ENCODE measurements at places on chromosomes 12 and 14.

GRCh38 chr12:1634590-1635191, 5.7 kb downstream of the WNT5B start:
- peak; percentile 79 for DNase-seq

DNA sequence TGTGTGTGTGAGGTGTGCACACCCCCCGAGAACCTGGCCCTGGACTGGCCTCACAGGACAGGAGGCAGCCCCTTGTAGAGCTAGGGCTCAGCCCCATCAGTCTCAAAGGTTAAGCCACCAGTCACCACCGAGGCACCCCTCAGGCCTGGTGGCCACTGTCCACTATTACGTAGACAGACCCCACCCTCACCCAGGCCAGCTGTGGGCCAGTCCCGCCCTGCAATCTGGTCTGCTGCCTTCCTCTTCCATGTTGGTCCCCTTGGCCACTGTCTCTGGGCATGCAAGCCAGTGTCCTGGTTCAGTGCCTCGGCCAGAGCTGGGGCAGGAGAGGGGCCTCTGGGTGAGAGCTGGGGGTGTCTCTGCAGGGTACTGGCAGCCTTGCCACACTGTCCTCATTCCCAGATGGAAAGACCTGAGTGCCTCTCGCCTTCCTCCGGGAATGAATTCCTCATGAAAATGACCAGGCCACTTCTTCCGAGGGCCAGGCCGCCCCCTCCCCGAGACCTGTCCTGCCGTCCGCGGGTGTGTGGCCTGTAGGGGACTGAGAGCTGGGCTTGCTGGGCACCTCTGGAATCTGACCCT, 897 bp upstream of the TEX22 start:
- DNase-seq, result no peak

DNA sequence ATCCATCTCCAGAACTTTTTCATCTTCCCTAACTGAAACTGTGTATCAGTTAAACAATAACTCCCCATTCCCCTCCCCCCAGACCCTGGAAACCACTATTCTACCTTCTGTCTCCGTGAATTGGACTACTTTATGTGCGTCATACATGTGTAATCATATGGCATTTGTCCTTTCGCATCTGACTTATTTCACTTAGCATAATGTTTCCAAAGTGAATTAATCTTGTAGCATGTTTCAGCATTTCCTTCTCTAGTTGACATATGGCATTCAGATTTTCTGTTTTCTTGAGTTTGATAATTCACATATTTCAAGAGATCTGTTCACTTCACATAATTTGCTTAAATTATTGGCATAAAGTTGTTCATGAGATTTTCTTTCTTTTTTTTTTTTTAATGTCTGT, 9.8 kb downstream of the CYP46A1 start:
- DNase-seq, result no peak

GRCh38 chr14:76962303-76962660, 66.2 kb downstream of the IRF2BPL start:
- no peak for DNase-seq

GRCh38 chr14:104341532-104342434, 203.4 kb downstream of the KIF26A start:
- no peak for DNase-seq

DNA sequence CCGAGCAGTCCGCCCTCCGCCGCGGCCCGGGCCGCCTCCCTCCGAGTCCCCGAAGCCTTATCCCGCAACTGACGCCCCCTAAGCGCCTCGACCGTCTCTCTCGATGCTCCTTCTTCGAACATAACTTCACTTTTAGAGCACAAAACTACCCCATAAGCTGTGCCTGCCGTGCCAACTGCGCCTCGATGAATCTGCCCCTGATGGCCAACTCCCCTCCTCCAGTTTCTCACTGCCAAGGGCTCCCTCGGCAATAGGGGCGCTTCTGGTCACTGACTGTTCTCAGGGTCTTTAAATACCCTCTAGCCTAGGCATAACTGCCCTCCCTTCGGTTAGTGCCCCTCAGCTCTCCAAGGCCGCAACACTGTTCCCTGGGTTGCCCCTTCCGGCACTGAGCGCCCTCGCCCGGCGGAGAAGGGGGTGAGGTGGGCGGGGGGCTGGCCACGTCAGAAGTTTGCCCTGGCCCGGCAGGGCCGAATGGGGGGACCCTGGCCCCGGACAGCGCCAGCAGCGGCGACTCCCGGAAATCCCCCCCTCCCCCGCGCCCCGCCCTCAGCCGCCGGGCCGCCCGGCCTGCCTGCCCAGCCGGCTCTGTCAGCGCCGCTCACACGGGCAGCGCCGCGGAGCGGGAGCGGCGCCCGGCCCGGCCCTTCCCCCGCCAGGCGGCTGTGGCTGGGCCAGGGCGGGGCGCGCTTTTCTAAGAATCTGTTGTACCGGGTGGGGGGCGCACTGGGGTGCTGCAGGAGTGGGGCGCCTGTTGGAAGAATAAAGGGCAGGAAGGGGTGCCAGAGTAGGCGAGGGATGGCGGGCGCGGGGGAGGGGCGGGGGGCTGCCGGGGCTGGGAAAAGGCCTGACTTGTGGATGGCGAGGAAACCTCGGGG, 10.6 kb downstream of the RARG start:
- peak; percentile 82 for DNase-seq

DNA sequence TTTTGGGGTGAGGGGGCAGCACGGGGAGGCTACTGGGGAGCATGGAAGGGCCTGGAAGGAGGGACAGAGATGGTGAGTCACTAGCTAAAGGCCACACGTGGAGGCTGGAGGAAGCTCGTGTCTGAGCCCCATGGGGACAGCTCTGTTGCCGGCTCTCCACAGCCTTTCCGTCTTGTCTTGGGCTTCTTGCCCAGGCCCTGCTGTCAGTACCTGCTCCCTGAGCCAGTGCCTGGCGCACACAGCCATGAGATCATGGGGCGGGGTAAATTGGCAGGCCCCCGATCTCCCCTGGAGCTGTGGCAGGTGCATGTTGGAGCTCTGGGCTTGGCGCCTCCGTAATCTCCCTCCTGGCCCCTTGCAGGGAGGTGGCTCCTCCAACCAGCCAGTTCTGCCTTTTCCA, 16.1 kb upstream of the KRT80 start:
- DNase-seq, result peak; percentile 23

DNA sequence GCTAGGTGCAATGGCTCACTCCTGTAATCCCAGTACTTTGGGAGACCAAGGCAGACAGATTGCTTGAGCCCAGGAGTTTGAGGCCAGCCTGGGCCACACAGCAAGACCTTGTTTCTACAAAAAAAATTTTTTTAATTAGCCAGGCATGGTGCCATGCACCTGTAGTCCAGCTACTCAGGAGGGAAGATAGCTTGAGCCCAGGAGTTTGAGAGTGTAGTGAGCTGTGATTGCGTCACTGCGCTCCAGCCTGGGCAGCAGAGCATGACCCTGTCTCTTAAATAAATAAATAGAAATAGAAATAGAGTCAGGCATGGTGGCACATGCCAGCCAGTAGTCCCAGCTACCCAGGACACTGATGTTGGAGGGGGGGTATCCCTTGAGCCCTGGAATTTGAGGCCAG, 36.7 kb upstream of the CLIP1 start:
- no peak for DNase-seq

DNA sequence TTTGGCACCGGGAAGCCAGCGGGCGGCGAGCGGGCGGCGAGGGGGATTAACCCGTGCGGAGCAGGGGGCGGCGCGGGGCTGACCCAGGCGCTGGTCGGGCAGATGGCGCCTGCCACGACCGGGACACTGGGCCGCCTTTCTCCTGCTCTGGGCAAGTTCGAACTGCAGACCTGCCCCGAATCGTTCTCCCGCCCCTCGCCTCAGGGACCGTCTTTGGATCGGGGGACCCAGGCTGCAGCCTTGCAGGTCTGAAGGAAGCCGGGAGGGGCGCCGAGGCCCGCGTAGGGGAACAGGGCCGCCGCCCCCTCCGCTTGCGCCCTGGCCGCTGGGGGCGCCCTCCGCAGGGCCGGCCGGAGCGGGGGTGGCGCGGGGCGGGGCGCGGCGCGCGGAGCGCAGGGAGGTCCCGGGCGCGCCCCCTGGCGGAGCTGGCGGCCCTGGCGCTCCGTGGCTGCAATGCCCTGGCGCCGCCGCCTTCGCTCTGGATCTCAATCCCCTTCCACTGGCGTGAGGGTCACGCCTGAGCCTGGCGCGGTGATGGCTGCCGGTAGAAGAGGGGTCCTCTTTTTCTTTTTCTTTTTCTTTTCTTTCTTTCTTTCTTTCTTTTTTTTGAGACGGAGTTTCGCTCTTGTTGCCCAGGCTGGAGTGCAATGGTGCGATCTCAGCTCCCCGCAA, 449 bp upstream of the LTBP2 start:
- peak; percentile 90 for DNase-seq

DNA sequence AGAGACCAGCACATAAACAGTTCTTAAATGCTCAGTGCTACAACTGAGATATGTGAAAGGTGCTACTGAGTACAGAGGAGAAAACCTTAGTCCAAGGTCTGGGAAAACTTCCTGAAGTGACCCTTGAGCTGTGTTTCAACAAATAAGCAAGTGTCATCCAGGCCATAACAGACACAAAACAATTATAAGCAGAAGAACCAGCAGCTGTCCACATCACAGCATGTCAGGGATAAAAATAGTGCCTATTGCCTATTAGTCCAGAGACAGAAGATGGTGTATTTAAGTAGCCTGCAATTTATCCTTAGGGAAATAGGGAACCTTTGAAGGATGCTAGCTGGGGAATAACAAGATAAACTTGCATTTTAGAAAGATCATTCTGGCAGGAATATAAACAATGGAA, 237.8 kb downstream of the SPTSSA start:
- no peak for DNase-seq

GRCh38 chr14:95040708-95041476, 116.4 kb downstream of the DICER1 start:
- peak; percentile 12 for DNase-seq

DNA sequence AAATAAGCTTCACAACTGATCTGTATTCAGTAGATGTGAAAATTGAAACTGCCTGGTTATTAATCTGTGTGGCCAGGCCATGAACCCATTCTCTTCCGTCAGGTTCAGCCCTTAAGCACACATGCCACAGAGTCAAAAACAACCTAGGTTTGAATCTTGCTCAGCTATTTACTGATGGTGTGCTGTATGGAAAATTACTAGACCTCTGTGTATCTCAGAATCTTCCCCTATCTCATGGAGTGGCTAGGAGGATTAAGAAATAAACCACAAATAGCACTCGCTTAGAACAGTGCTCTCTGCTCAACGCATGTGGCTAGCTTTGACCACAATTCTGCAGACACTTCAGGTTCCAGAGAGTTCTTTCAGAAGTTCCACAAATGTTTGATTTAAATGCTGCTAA, 240.7 kb upstream of the PLEKHG7 start:
- DNase-seq, result no peak

DNA sequence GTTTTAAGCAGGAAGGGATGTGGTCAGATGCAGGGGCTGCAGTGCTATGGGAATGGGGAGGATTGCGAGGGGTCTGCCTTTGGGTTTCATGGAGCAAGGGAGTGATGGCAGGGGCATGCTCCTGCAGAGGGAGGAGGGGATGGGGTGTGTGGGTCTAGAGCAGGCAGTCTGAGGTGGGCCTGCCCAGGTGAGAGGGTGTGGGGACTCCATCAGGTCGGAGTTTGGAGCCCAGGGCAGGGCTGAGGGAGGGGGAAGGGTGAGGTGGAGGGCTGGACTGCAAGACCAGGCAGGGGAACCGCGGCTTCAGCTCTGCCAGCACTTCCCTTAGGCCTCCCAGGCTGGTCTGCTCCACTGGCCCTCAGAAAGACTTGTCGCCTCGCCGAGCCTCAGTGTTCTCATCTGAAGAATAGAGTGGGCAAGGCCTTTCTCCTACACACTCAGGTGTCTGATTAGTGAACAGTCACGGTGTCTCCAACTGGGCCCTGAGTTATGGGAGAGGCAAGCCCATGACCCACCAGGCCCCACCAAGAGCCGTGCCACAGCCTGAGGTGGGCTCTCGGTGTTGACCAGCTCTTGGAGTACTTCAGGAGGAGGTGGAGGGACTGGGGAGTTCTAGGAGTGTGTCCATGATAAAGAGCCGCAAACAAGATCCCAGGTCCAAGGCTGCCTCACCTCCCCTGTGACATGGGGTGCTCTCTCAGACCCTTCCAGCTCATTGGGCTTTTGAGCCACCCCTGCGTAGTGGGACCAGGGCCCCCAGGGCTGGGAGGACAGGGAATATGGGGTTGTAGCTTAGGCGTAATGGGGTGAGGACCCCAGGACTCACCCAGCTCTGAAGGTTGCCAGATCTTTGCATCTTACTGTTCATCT, 20.1 kb upstream of the KRT80 start:
- DNase-seq, result no peak

- DNase-seq, result no peak
Measured at GRCh38 chr12:129559776-129560175, 344.0 kb downstream of the TMEM132D start.

Measured in GM13976 (cell line).